Stimulated activated CD4-positive, alpha-beta T cell treated with anti-CD3 and anti-CD28 coated beads, Interleukin-4, amount 100 ng/mL, for 4 hours (primary cell): ENCODE measurements at places on chromosomes 12 and 14.

GRCh38 chr12:84689638-84690037 is 223.0 kb downstream of the SLC6A15 start:
- no peak for DNase-seq

DNA sequence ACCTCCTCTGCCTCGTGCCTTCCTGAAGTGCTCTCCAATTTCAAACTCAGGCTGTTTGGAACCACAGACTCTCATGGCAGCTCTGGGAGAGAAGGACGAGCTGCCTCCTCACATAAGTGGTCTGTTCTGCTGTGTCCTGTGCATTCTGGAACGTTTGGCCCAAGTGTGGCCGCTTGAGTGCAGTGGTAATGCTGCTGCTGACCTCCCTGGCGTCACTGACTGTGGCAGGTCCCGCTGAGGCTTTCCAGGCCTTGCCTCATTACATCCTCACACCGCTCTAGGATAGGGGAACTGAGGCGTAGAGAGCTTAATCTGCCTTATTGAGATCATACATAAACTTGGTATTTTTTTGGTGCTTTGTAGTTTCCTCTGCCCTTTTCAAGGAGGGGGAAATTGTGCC is 14.2 kb downstream of the CCDC92 start:
- DNase-seq = no peak

- no peak for DNase-seq
These were observed 39.8 kb downstream of the NIN start for GRCh38 chr14:50791201-50791600.

DNA sequence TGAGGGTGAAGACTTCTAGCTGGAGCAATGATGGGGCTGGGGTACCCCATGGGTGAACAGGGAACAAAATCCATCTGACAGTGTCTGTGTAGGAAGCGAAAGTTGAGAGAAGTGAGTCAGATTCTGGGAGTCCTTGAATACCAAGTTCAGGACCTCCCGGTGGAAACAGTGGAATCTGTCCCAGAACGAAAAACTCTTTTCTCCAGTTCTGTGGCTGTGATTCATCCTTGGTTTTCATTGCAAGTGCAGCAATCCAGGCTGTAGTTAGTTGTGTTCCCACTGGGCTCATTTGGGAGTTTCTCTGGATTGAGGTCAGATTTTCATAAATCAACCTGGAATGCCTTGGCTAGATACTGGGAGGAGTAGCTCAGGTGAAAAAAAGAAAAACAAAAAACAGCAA is 120.7 kb downstream of the C12orf75 start:
- no peak for DNase-seq

DNA sequence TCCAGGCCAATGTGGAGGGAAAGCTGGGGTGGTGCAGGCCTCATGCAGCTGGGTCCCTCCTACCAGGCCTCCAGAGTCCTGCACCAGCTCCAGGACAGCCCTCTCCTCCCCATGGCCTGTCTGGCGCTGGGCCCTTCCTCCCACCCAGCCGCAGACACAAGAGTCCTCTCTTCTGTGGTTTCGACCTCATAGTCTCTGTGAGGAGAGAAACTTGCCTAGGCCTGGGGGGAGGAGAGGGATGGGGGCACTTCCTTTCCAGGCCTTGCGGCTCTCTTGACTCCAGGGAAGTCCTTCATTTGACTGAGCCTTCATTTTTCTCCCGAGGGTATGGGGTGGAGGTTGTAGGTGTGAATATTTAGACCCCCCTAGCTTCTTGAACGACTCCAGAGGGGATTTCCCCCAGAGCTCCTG is 2.3 kb downstream of the MMP14 start:
- DNase-seq = no peak

DNA sequence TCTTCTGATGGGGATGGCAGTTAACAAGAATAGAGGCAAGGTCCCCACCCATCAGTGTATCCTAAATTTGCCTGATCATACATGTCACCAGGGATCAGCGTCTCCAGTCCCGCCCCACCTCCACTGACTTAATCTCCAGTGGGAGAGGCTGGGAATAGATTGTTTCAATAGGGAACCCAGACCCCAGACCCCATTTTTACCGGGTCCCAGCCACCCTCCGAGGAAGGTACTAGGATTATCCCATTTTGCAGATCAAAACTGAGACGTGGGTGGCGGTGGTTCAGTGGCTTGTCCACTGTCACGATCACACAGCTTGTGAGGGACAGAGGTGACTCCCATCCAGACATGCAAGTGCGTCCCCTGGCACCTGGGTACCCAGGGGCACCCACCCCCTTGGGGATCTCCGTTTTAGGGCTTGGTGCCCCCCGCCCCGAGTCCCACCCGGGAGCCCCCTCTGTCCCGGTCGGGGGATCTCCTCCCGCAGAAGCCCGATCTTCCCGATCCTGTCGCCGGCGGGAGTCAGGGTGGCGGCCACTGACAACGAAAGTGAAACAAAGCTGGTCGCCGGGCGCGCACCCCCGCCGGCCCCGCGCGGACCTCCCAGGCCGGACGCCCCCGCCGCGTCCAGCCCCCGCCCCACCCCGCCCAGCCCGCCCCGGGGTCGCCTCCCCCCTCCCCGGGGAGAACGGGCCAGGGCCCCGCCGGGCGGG is 523 bp downstream of the WSB2 start:
- peak; percentile 22 for DNase-seq

- DNase-seq = no peak
These were observed 40.6 kb downstream of the PPP1R13B start for GRCh38 chr14:103806805-103807204.

DNA sequence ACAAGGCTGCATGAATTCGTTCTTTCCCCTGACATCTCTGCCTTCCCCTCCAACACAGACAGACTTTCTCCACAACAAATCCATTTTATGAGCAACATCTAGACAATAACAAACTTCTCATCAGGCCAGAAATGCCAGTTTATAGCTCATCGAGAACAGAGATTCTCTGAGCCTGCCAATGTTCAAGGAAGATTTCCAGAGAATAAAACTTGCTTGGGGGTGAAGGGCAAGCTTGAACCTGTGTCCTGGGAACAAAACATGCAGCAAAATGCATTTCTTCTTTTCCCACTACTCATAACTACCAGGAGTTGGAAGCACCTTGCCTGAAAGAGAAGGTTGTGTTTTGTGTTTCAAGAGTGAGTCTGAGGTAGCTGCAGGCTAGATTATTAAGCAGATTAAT is 6.8 kb downstream of the MAP1LC3B2 start:
- no peak for DNase-seq

- DNase-seq = no peak
These were observed 64.0 kb downstream of the SMOC1 start for GRCh38 chr14:69943084-69943780.
